ENCODE measurements at places on chromosomes 2 and 18.

DNA sequence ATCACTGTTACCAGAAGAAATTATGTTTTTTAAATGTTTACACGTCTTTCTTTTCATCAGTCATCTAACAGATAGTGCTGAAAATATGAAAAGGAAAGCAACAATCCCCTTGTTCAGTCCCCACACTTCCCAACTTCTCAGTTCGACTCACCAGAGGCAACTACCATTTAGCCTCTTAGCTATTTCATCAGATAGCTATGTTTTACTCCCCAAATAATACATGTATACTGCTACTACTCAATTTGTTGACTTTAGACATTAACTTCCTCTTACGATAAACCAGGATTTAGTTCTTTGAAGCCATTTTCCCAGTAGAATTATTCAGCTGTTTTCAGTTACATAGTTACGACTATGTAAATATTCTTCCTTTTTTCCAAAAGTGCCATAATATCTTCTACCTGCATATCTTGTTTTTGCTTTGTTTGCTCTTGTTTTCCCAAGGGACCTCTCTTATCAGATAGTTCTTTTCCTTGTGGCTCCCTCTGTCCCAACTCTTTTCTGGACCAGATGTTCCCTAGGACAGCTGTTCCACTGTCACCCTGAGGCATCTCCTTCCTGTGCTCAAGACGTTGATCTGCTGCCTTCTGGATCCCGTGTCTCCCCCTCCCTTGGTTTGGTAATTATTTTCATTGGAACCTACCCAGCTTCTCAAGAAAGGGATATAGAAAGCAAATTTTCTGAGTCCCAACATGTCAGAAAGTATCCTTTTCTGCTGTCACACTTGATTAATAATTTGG is 289.3 kb upstream of the TANK start:
- peak; percentile 27 for DNase-seq

- DNase-seq: no peak
Observed at GRCh38 chr2:24840164-24840869, 47.1 kb downstream of the CENPO start.

GRCh38 chr2:64439194-64439593 is 14.8 kb upstream of the LGALSL start:
- DNase-seq: no peak

DNA sequence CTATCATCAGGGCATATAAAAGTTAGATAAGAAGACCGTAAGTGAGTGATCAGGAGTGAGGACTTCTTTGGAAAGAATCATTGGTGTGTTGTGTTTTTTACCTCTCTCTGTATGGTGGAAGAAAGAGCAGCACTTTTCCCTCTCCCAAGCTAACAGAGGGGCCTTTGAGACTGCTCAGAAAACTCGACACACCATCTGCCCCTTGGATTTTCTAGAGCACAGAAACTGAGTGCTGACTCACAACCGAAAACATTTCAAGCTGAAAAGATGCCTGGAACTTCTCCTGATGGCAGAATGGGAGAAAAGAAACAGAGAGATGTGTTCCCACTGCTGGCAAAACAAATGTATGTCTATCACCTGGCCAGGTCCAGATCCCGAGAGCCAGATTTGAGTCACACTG is 156.6 kb downstream of the DNAH7 start:
- DNase-seq: no peak

DNA sequence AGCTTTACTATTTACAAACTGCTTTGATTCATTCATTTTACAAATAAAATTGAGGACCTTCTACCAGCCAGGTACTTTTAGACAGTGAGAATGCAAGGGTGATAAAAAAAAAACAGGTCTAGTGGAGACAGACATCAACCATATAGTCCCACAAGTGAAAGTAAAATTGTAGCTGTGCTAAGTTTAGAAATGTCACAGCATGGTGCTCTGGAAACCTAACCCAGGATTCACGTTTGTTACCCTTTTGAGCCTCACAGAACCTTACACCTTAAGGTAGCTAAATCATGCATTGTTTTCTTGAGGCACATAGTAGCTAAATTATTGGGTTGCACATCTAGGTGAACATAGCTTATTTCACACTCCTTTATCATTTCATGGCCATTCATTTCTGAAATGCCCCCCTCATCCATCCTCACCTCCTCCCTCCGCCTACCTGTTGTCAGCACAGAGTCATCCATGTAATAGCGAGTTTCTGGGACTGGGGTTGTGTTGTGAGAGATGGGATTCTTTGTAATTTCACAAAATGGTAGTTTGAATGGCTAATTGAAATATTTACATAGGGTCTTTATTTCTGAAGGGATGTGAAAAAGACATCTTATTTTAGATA is 7.1 kb downstream of the MTA3 start:
- DNase-seq: no peak

- DNase-seq: no peak
Observed at GRCh38 chr2:145692971-145693478, 1173.1 kb upstream of the ZEB2 start.

- DNase-seq: no peak
Observed at GRCh38 chr18:31504455-31505147, 6.6 kb downstream of the DSG2 start.

All from right renal cortex interstitium (tissue), 3 donors.